ENCODE measurements at places on chromosomes 2 and 18.

DNA sequence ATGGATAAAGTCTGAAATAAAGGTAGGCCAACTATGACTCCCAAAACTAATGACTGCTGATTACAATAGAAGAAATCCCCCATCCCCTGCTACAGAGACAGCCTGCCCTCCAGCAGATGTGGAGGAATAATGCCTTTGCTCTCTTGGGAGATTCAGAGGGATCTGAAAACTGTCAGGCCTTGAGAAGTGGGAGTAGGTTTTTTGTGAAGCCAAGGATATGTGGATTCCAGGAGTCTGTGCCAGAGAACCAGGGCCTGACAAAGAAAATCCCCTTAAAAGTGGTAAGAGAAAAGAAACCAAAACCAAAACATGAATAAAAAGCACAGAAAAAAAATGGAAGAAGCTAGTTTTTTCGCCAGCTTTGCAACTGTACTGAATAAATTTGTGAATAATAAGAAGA lies 397.6 kb downstream of the ZNF521 start:
- no peak for DNase-seq

DNA sequence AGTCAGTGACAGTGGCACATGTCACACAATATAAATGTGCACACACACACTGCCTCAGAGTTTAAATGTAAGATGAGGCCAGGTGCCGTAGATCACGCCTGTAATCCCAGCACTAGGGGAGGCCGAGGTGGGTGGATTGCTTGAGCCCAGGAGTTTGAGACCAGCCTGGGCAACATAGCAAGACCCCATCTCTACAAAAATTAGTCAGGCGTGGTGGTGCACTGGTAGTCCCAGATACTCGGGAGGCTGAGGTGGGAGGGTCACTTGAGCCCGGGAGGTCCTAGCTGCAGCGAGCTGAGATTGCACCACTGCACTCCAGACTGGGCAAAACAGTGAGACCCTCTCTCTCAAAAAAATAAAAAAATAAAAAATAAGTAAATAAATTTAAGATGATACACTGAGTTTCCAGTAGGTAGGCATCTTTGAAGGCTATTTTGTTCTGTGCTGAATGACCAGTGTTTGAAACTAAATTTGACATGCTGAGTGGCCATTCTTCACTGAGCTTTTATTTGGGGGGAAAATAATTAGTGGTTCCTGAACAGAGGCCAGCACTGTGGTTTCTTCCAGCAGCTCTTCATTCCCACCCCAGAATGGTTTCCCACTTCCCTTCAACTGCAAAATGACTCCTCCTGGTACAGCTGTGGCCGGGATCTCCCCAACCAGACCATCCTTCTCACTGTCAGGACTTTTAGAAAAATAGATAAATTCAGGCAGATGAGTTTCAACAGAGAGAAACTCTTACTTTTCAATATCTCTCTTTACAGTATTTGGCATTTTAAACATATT lies 44.9 kb downstream of the PSMG2 start:
- DNase-seq = no peak

- DNase-seq = no peak
Measured at GRCh38 chr18:24063121-24063731, 48.7 kb downstream of the TTC39C start.

GRCh38 chr18:75773618-75774017 lies 346.1 kb upstream of the SMIM21 start:
- no peak for DNase-seq

DNA sequence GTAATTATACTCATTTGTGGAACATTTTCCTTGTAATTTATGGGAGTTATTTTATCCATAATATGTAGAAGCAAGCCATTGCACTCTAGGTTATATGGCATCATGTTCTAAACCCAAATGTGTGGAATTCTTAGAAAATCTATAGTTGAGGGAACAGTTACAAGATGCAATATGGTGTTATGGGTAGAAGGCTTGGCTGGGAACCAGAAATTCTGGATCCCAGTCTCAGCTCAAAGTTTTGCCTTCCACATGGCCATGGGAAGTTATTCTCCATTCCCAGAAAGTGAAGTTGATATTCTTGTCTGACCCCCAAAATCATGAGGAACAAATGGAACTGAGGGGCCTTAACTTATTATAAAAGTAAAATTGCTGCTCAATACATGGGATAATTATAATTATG lies 38.0 kb downstream of the KIF5C start:
- DNase-seq = no peak

GRCh38 chr2:55844986-55845385 lies 78.6 kb downstream of the EFEMP1 start:
- DNase-seq = no peak

GRCh38 chr2:105780606-105781005 lies 35.9 kb downstream of the NCK2 start:
- DNase-seq = no peak

DNA sequence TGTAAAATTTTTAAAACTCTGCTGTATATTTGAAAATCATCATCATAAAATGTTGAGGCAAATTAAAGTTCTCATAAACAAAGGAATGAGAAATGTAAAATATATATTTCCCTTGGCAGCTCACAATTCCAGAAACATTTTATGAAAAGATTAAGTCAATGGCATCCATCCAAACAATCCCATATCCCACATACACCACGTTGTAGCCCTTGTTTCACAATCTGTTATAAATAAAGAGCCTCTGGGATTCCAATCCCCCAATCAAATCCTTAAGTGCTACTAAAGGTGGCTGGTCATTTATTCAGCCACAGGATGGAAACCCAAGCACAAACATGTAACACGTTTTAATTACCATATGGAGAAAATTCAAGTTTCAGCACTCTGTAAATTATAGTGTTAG lies 51.7 kb downstream of the GFPT1 start:
- no peak for DNase-seq

DNA sequence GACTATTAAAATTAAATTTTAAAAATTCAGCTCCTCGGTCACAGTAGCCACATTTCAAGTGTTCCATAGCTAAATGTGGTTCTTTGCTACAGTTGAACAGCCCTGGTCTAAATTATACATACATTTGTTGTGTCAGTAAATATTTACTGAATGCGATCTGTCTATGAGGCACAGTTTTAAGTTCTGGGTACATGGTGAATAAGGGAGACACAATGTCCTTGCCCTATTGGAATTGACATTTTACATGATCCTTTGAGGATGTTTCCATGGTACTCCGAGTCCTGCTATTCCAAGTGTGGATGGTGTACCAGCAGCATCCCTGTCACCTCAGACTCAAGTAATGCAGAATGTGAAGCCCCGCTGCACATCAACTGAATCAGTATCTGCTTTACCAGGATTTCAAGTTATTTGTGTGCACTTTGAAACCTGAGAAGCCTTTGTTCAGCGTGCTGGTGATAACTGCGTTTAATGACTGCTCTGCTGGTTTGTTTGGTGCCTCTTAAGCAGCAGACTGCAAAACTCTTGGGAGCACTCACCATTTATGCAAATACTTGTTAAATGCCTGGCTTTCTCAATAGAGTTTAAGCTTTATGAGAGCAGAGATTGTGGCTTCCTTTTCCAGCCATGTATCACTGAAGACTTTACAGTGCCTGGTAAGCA lies 1.5 kb downstream of the GALNT1 start:
- no peak for DNase-seq

DNA sequence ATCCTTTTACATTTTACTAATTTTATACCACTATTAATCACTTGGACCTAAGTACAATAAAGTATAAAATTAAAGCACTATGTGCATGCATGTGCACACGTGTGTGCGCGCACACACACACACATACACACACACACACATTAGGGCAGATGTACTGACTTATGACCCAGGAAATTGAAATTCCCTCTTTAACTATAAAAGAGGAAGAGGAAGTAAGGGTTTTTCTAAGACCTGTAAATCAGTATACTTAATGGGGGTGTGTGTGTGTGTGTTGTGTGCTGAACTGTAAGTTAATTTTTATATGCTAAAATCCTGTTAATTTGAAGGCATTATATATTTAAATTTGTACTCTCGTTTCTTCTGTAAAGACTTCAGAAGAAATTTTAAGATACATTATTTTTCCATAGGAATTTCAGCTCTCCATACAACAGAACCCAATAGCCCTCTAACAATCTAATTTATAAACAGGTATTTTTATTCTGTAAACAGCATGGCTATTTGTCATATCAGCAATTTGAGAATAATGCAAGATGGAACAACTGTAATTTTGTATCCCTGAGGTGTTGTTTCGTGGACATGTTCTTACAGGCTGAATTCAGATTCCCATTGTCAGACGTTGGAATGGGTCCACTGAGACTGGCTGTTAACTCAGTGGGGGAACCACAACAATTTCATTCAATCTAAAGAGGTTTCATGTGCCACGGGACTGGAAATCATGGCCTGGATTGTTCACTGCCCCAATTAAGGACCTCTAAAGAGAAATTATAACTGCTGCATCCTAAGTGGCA lies 90.9 kb downstream of the PLA2R1 start:
- no peak for DNase-seq

DNA sequence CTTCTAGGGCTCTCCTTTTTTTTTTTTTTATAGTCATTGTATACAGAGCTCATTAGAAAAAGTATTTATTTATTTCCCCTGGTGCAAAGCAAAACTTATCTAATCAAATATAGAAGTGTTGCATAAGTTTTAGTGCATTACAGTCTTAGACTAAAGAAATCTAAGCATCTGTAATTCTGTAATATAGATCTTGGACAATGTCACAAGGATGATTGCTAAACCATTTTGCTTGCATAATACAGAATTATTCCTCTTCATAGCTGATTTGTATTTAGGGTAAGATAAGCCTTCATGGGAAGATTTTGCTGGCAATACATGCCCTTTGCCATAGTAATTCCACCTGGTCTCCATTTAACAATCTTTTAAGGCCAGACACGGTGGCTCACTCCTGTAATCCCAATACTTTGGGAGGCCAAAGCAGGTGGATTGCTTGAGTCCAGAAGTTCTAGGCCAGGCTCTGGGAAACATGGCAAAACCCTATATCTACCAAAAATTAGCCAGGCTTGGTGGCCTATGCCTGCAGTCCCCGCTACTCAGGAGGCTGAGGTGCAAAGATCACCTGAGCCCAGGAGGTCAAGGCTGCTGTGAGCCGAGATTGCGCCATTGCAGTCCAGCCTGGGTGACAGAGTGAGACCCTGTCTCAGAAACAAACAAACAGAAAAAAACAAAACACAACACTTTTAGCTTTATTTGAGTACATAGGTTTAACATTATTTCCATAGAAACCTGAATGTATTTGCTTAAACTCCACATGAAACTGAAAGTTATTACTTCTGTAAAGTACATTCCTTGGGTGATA lies 2.2 kb upstream of the ACADL start:
- no peak for DNase-seq

DNA sequence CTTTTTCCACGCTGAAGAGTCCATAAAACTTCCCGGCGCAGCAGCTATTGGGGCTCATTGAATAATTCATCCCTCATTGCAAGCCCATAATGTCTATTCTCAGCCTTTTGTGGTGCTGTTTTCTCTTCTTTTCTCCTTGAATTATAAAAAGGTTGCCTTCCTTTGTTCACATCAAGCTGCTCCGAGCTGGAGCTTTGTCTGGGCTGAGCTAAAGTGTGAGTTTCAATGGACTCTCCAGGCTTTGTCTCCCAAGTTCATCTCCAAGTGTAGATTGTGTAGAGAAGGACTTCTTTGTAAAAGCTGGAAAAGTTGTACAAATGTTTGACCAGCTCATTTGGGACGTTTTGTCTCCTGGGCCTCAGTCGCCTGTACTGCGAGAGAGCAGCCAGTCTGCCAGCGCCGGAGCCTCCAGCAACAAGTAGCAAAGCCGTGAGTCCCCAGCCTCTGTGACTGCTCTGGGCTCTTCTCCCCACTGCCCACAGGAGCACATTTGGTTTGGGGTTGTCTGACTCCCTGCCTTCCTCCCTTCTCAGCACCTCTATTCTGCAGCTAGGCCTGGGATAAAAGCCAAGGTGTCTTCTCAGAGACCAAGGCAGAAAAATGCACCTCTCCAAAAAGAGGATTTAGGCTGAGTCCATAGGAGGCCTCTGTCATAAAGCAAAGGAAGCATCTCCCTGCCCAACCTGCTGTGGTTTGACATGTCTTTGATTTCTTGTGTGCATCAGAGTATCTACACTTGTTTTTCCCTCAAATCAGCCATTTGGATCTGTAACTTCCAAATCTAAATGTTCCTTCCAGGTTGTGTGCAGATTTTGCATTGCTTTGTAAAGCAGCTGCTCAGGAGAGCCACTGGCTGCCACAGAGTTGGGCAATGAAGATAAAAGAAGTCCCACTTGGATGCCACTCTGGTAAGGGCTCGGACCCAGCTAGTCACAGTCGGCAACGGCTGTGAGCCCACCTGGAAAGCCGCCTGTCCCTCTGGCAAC lies 6.4 kb downstream of the PAX3 start:
- DNase-seq = no peak

GRCh38 chr2:61538920-61539520 lies 864 bp upstream of the XPO1 start:
- DNase-seq = peak; percentile 45

GRCh38 chr18:63199743-63200241 lies 119.8 kb downstream of the BCL2 start:
- no peak for DNase-seq

DNA sequence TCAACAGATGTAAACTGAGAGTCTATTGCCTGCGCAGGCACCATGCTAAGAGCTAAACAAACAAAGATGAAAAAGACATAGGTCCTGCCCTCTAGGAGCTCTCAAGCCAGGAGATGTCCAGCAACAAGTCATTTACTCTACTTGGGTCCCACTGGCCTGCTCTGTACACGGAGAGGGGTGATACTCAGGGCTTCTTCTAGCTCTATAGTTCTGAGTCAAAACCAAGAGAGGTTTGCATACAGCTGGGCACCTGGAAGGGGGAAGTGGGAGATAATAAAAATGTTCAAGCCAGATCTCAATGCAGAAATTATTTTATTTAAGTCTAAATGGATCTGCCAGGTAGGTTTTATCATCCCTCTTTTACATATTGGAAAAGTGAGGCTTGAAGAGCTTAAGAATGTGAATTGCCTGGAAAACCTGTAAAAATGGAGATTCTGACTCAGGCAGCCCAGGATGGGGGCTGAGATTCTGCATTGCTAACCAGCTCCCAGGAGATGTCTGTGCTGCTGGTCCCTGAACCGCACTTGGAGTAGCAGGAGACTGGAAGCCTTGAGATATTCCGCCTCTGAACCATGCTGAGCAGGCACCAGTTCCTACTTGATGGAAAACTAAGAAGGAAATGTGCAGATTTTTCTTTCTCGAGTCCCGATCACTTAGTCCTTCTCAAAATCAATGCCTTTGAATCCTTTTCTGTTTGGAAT lies 201.1 kb downstream of the PRKCE start:
- DNase-seq = peak; percentile 19

GRCh38 chr2:129877289-129877741 lies 102.2 kb upstream of the RAB6C start:
- DNase-seq = peak; percentile 97

DNA sequence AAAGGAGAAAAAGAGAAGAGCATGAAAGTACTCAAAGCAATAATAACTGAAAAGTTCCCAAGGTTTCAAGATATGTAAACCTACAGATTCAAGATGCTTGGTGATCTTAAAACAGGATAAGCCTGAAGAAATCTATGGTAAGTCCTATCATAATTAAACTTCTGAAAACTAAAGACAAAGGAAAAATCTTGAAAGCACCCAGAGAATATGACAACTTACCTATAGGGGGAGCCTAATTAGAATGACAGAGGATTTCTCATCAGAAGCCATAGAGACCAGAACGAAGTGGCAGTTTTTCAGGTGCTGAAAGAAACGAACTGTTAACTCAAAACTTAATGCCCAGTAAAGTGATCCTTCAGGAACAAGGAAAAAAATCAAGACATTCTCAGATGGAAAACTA lies 59.7 kb downstream of the XDH start:
- DNase-seq = no peak

Measured in head of caudate nucleus (tissue), 42 donors.